ENCODE measurements at places on chromosomes 7 and 10. TPM values are rescaled to one million over a fixed set of nuclear protein-coding genes. Genes with fewer than 3 reads are reported as not detected.

- no peak for DNase-seq
Observed at GRCh38 chr7:12518920-12519681, 51.4 kb upstream of the SCIN start.

- no peak for DNase-seq
Observed at GRCh38 chr7:15963206-15963605, 276.7 kb upstream of the MEOX2 start.

DNA sequence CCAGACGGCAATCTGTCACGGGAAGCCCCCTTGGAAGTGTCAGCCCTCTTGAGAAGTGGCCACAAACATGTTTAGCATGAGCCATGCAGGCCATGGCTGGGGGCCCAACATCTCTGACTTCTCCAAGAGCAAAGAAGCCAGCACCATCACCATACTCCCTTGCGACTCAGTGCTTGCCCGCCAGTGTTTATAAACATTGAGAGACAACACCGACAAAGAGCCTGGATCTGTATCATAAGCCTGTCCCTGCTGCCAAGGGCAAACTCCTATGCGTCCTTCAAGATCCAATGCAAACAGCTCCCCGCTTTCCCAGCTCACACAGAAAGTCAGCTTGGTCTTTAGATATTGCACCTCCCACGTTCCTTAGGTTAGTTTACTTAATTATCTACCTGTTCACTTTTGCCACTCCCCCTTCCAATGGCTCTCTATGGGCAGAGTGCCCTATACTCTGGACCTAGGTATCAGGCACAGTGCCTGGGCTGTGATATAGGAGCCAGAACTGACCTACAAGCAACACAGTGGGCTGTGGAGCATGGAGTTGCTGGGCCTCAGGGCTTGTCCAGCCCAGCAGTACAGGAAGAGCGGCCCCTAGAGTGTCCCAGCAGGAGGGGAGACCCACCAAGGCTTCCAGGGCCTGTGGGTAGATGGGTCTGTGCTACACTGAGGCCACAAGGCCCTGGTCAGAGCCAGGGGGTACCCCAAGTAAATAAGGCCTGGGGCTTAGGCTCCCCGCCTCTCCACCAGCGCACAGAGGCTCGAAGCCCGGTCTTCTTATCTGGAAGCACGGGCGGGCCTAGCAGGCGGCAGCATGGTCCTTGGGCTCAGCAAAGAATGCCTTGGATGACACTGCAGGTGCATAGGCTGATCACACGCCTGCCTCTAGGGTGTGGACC is 37.7 kb downstream of the CAMK2B start:
- no peak for DNase-seq

GRCh38 chr10:51325649-51326048 is 251.4 kb downstream of the PRKG1 start:
- DNase-seq, result no peak

The NME8 gene
- polyA plus RNA-seq, result 0.17 TPM

The ATRNL1 gene
- 21.9 TPM for polyA plus RNA-seq
